Thymus (tissue), 14 donors: ENCODE measurements at places on chromosomes 6 and 20. TPM values are rescaled to one million over a fixed set of nuclear protein-coding genes. Genes with fewer than 3 reads are reported as not detected.

- DNase-seq, result no peak
Measured at GRCh38 chr6:117317261-117317660, 51.9 kb downstream of the VGLL2 start.

GRCh38 chr6:3726421-3726820 lies 25.1 kb downstream of the PXDC1 start:
- no peak for DNase-seq

DNA sequence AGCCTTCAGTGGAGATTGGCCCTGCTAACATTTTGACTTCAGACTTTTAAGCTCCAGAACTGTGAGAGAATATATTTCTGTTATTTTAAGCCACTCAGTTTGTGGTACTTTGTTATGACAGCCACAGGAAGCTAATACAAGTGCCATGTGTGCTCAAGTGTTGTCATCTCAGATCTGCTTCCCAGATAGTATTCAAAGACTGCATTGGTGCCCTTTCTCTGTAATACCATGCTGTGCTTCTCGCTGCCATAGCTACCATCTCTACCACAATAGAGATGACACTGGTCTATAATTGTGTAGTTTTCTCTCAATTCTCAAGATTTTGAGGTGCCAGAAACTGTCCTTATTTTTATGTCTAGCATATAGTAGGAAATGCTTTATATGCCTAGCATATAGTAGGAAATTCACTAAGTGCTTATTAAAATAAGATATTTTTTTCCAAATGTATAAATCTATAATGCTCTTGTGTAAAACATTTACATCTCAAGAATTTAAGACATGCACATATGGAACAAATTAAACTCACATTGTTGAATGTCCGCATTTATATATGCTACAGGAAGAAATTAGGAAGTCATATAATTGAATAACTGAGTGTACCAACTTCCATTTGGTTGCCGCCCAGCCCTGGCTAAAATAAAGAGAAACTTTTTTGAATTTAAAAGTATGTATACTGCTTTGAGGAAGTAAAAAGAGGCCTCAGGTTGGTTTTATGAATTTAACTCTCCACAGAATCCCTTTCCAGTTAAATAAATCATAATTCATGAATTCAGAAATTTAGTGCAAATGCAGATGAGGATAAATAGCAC lies 77.6 kb downstream of the TPBG start:
- DNase-seq, result no peak

GRCh38 chr20:63940071-63940471 lies 16.1 kb downstream of the UCKL1 start:
- no peak for DNase-seq

DNA sequence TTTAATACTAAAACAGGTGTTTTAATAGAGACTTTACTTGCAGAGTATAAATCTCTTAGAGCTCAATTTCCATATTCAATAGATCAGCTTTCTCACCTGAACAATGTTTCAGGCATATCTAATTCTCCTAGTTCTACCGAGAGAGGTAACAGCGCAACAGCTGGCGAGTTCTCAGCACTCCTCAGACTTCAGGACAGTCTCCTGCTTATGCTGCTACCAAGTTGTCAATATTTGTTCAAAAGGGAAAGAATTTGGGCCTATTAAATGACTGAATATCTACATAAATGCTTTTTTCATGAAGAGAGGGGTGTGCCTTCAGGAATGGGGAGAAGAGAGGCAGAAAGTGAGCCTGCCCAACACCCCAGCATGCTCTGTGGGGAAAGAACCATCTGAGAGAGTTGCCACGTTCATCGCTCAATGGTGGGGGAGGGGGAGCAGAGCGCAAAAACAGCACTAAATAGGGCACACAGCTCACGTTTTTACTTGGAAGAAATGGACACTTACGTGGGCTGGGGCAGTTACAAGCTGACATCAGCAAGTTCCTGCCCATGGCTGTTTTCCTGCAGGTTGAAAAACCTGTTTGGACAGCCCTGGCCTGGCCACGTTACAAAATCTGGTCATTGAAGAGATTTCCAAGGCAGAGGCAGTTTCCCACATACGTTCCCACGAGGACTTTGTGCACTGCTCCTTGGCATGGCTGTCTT lies 38.0 kb downstream of the EZR start:
- DNase-seq, result no peak

- DNase-seq, result no peak
Measured at GRCh38 chr20:35304956-35305355, 12.7 kb upstream of the FAM83C start.

DNA sequence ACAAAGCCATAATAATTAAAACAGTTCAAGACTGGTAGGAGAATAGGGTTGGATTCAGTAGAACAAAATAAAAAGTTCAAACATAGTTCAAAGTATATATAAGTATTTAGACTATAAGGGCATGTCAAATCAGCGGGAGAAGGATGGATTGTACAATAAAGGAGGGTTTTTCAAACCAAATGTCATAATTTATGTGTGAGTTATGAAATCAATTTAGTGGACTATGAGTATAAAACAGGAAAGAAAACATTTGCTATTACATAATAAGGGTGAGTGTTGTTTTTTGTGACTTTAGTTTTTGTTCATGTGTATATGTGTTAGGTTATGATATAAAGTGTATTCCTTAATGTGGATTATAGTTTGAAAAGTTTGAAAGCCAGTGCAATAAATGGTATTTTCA lies 10.6 kb downstream of the ORC3 start:
- no peak for DNase-seq

GRCh38 chr6:138240476-138241245 lies 22.4 kb upstream of the PBOV1 start:
- no peak for DNase-seq

DNA sequence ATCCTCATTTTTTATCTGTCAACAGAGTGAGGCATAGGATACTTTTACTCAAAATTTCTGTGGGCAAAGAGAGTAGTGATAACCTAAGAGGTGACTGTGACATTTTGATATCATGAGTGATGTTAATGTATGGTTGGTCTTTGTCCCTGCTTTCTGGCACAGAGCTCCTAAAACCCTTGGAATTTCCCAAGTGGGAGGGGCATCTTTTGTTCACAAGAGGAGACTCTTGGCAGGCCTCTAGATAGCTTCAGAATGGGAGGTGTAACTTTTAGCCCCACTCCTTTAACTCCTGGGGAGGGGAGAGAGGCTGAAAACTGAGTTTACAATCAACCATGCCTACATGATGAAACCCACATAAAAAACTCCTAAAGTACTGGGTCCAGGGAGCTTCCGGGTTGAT lies 527.8 kb downstream of the RFPL4B start:
- no peak for DNase-seq

- no peak for DNase-seq
Measured at GRCh38 chr20:61311656-61312387, 59.8 kb downstream of the CDH4 start.

- DNase-seq, result no peak
Measured at GRCh38 chr6:41460742-41461336, 85.3 kb upstream of the FOXP4 start.

GRCh38 chr6:42363926-42364849 lies 87.5 kb downstream of the TRERF1 start:
- DNase-seq, result no peak

GRCh38 chr6:28789553-28790083 lies 134.2 kb downstream of the TRIM27 start:
- no peak for DNase-seq

- no peak for DNase-seq
Measured at GRCh38 chr20:20683481-20684321, 28.7 kb downstream of the RALGAPA2 start.

GRCh38 chr20:64093013-64093503 lies 8.9 kb upstream of the LKAAEAR1 start:
- no peak for DNase-seq

FUT9 gene
- polyA plus RNA-seq, result 0.02 TPM

B3GAT2 gene
- polyA plus RNA-seq, result 0.46 TPM

SFT2D1 gene
- polyA plus RNA-seq, result 106 TPM

PPP1R16B gene
- polyA plus RNA-seq, result 13.8 TPM

SLC17A2 gene
- polyA plus RNA-seq, result 0.07 TPM

WFDC2 gene
- 48.4 TPM for polyA plus RNA-seq

PDE10A gene
- 3.2 TPM for polyA plus RNA-seq

CENPQ gene
- 9.8 TPM for polyA plus RNA-seq

HCK gene
- polyA plus RNA-seq, result 33.3 TPM

SHLD1 gene
- polyA plus RNA-seq, result 16.4 TPM

ARHGAP40 gene
- 1.8 TPM for polyA plus RNA-seq

ZNF334 gene
- 9.3 TPM for polyA plus RNA-seq

OOEP gene
- 0.23 TPM for polyA plus RNA-seq

SNPH gene
- polyA plus RNA-seq, result 2.2 TPM

UBE2C gene
- 25.1 TPM for polyA plus RNA-seq
